A549 (cell line): ENCODE measurements at places on chromosomes 2 and 18.

DNA sequence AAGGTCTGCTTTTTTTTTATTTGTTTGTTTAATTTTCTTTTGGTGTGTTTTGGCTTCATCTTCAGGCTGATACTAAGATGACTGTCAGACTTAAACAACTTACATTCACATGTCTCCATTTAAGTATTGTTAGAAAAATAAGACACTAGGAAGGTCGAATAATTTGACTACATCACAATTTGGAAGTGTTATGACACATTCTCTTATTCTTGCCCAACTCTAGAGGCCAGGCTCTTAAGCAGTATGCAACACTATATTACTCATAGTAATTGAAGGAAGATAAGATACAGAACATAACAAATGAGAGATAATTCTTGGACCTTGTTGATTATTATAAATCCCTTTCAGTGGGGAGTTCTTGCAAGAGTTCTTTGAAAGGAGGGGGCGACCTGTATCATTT is 295.3 kb upstream of the COL3A1 start:
- no peak for DNase-seq

DNA sequence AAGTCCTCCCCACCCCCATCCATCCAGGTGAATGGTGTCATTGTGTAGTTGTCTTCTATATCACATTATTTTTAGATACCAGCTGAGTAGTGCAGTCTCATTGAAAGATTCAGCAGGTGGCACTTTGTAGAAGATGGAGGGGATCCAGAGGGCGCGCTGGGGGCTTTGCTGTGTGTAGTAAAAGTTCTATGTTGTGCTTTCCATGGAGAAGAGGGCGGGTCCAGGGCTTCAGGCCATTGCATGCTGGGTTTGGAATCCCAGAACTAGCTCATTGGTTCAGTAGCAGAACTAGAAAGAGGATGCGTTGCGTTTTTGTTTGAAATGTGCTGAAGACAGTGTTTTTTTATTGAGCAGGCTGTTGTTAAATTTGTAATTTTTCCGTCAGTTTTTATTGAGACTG is 120.0 kb downstream of the MAP4K4 start:
- no peak for DNase-seq

DNA sequence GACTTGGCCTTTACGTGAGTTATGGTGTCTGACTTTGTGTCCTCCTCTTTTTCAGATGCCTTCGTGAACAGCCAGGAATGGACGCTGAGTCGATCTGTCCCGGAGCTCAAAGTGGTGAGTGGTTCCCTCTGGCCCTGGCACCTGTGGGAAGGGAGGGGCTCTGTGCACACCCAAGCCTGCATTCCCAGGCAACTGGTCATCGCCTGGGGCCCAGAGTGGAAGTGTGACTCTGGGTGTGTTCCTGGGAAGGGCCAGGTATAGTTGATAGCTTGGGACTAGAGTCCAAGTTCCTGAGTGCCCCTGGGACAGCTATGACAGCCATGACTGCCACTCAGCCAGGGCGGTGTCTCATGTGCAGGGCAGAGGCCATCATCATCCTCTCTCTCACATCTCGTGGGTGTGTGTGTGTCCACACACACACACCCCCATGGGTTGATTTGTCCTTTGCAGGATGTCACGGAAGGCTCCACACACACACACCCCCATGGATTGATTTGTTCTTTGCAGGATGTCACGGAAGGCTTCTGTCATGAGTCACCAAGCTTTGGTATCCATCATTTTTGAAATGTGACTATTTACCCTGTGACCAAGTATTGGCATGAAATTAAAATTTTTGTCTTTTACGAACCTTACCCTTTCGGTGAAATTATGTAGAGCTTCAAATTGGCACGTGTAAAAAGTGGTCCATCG is 215.4 kb downstream of the AGAP1 start:
- DNase-seq: peak; percentile 73

GRCh38 chr2:182291296-182291695 is 135.5 kb downstream of the PDE1A start:
- no peak for DNase-seq

GRCh38 chr18:64183665-64184064 is 34.8 kb upstream of the LINC00305 start:
- DNase-seq: no peak

GRCh38 chr2:111122631-111123421 is 2.1 kb downstream of the BCL2L11 start:
- DNase-seq: peak; percentile 25

DNA sequence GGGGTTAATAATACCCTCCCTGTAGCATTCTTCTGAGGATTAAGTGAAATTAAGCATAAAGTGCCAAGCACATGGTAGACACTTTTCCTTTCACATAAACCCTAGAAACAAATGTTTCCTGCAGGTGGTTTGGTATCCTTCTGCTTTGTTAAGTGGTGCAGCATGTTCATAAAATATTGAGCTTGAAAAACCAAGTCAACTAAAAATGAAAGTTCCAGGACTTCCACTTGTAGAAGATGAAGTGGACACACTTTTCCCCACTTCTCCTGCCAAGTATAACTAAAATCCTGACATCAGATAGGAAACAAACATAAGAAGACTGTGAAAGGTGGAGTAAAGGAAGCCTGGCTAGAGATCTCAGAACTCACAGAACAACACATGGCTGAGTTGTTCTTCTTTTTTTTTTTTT is 90.5 kb downstream of the COLEC12 start:
- DNase-seq: no peak

GRCh38 chr2:11749646-11750349 is 3.4 kb downstream of the LPIN1 start:
- DNase-seq: no peak

GRCh38 chr2:121875585-121876185 is 120.2 kb downstream of the TSN start:
- DNase-seq: no peak

DNA sequence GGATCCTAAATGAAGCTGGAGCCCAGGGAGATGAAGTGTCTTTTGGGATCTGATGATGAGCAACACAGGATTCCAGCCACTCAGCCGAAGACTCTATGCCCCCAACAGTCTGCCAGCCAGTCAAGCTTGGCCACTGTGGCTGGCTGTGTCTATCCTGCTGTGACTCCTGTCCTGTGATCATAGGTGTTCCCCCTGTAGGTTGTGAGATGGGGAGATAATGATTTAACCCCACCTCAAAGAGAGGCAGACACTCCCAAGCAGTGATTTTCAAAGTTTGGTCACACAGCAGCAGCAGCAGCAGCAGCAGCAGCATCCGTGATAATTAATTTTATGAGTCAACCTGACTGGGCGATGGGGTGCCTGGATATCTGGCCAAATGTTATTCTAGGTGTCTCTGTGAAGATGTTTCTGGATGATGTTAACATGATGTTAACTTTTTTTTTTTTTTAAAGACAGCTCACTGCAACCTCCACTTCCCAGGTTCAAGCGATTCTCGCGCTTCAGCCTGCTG is 21.4 kb upstream of the RHOB start:
- no peak for DNase-seq

GRCh38 chr2:54968561-54969218 is 81.6 kb downstream of the RTN4 start:
- DNase-seq: no peak

DNA sequence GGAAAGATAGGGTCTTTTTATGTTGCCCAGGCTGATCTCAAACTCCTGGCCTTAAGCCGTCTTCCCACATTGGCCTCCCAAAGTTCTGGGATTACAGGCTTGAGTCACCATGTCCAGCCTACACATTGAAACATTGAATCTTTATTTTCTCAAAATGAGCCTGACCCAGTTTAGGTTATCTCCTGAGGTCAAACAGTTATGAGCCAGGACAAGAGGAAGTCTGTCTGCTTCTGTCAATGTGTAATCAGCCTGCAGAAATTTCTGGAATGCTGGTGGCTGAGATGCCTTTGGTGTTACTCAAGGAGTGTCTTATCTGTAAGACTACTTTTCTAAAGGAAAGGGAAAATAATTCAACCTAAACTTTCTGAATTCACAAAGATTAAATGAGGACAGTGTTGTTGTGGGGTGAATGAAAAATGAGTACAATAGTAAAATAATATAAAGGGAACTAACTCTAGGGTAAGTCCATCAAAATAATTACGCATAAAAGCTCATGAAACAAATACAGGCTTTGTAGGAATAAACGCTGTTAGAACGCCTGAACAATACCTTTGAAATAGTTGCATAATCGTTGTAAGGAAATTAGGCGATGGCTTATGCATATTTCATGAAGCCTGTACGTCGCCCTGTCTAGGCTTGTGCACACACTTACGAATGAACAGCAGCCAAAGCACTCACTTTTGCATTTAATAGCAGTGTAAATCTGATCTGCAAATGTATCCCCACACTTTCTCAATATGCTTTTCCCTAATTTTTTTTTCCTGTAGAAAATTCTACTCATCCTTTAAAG is 260.8 kb downstream of the RDH14 start:
- peak; percentile 92 for DNase-seq
